CD14-positive monocyte (primary cell): ENCODE measurements at places on chromosomes 6 and 20.

- no peak for DNase-seq
Measured at GRCh38 chr20:52785679-52786078, 186.5 kb upstream of the TSHZ2 start.

- no peak for DNase-seq
Measured at GRCh38 chr6:162294029-162294428, 433.5 kb downstream of the PRKN start.

DNA sequence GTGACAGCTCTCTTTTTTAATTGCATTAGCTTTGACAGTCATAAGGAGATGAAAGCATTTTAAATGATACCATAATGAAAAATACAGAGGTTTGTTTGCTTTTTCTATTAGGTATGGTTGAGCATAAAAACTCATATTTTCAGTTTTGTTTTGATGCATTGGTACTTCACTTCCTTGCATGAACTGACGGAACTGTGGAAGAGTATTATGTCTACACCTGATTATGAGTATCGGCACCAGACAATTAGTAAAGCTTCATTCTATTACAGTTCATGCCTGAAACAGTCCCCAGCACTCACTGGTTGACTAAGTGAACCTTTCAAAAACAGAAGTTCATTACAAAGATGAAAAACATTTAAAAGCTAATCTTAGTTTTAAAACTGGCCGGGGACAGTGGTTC is 593.0 kb downstream of the GRIK2 start:
- no peak for DNase-seq

GRCh38 chr6:78670802-78671201 is 196.5 kb upstream of the IRAK1BP1 start:
- DNase-seq, result no peak

DNA sequence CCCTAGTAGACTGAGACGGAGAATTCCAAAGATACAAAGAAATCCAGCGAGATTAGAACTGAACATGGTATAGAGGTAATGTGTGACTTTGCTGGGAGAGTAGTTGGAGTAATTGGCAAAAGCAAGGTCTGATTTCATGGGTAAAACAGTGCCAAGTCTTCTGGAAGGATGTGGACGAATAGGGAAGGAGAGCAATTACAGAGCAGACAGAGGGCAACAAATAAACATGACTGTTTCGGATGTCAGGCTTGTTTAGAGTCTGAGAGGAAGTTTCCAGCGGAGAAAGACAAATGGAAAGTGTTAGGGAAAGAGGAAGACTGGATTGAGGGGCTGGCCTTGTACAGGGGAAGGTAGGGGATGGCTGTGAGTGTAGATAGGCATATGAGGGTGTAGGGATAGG is 282.2 kb upstream of the PRND start:
- DNase-seq, result no peak

GRCh38 chr20:51553897-51554486 is 11.5 kb upstream of the NFATC2 start:
- no peak for DNase-seq

DNA sequence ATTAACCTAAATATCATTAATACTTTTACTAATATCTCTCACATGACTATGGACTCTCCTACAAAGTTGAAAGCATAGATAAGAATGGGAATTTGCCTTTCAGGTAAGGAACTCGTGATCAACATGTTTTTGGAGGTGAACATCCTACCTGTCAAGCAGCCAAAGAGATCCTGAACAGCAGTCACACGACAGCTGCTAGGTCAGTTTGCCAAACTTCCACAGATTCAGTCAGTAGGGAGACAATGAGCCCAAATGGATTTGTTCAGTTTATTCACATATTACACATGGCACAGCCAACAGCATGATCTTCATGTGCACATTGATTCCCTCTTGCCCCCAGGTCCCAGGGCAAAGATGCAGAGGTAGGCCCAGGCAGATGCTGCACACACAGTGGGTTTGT is 86.1 kb upstream of the LOC128125822 start:
- DNase-seq, result no peak

- DNase-seq, result peak; percentile 93
Measured at GRCh38 chr6:5657684-5658430, 348.9 kb downstream of the NRN1 start.

DNA sequence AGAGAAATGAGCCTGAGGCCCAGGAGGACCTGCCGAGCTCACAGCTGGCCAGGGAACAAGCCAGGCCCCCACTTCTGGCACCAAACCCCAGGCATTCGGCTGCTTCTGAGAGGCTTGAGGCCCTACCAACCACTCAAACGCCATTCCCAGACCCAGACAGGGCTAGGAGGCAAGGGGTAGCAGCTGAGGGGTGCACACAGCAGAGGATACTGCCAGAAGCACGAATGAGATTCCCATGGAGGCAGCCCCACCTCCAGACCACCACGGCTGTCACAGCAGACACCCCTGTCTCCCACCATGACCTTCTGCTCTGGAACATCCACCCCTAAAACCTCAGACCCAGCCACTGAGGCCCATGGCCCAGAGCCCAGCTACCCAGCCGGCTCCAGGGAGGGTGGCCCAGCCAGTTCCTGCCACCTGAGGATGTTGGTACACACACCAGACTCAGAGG is 36.1 kb downstream of the NTSR1 start:
- DNase-seq, result no peak

DNA sequence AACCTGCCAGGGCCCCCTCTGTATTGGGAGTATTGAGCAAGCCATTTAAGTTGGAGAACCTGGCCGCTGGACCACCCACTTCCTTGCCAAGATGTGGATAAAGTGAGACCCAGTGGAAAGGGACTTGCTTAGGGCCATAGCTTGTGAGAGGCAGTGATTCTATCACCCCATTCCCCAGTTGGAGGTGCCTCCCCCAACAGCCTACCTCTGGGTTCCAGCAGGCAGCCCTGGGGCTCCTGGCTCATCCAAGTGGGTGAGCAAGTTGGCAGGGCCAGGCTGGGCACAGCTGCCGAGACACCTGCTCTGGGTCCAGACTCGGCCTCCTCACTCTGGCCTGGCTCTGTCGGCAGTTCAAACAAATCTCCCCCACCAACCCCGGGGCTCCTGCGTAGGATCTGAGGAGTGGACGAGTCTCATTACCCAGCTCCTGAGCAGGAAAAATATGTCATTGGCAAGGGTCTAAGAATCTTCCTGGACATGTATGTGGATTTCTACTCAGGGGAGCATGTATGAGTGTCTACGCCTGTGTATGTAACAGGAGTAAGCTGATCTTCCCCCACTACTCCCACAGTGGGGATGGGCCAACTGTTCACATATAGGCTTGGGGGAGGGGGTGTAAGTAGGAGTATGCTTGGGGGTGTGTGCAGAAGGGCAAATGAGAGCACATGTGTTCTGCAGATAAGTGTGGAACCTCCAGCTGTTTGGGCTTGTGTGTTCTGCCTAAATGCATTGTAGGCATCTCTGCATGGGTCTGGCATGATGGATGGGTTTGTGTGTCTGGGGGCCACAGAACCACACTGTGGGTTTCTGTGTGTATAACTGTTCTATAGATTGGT is 1.9 kb downstream of the ID1 start:
- no peak for DNase-seq

- DNase-seq, result no peak
Measured at GRCh38 chr20:46987001-46987400, 92.4 kb downstream of the EYA2 start.

DNA sequence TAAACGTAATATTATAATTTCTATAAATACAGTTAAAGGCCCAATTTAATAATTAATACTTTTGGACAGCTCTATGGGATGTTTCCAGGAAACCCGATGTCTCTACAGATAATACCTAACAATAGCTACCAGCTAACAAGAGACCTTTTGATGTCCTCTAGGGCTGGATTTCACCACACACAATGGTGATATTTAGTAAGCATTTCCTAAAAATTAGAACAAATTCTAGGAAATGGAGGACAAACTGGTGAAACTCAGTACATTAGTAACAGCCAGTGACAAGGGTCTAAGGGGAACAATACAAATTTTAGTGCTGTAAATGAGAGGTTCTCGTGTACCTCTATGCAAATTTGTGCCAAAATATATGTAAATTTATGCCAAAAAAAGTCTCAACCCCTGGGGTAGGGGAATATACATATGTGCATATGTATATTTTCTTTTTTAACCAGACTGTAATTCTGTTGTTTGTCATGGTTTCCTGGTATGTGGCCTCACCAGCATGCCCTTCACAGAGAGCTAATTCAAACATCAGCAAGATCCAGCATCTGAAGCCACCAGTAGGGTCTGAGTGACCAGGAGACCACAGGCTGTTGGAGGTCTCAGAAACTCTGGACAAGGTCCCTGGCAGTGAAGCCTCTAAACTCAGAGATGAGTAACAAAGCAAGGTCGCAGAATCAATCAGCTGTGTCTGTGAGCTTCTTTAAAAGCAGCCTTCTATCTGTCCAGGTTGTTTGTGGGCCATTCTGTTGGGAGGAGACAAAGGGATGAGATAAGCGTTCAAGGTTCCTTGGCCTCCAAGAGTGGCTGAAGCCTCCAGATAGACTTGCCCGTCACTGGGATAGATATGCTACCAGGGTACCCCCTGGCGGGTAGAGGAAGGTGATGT is 235.1 kb upstream of the RREB1 start:
- no peak for DNase-seq

DNA sequence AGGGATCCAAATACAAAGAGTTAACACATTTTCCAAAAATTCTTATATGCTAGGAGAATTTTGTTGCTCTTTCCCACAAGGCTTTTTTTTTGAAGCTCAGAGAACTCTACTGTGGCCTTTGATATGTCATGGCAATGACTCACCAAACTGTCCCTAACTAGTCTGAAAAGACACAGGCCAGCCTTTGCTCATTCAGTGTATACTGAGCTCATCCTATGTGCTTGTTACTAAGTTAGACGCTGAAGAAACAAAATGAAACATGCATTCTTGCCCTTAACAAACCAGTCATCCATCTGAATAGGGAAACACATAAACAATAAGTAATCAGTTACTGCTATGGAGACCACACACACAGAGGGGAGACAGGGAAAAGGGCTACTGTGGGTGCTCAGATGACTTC is 291.8 kb downstream of the FOXC1 start:
- DNase-seq, result no peak

- DNase-seq, result no peak
Measured at GRCh38 chr20:64133951-64134407, 26.6 kb upstream of the NPBWR2 start.

GRCh38 chr6:131362070-131362469 is 211.0 kb upstream of the ARG1 start:
- DNase-seq, result no peak

DNA sequence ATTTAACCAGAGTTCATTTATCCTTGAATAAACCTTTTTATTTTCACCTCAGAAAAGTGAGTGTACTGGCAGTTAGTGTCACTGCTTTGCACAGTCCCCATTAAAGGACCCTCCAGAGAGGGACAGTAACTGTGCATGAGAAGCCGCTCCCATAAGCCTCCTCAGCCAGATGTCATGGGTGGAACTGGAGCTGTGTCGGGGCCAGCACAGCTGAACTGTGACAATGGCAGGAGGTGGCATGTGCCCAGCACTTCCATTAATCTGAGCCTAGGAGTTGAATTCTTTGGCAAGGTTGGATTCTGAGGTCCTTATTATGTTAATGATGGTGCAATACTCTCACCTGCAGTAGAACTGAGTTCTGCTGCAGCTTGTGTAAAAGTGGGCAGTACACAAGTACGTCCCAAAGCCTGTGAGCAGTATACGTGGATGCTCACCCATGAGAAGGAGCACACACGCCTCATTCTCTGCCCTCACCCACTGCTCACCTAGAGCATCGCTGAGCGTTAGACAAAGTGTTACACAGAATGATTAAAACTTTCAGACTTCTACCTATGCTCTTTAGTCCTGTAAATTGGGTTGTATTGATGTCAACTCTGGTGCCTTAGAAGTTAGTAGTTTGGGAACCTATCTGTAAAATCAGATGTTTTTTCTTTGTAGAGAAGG is 11.9 kb upstream of the CSE1L start:
- DNase-seq, result no peak

DNA sequence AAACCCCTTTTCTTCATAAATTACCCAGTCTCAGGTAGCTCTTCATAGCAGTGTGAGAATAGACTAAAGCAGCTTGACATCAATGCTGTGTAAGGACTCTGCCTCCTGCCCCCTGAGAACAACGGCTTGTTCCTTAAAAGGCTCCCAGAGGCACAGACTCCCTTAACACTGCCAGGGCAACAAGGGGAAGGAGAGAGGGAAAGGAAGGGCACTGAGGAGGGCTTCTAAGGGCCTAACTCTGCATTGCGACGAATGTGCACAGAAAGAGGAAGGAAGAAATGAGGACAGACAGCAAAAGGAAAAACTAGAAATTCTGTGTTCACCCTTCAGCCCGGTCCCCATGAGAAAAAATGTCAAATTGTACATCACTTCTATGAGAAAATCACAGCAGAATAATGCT is 74.0 kb downstream of the AGPAT4 start:
- peak; percentile 32 for DNase-seq

GRCh38 chr6:109091314-109092024 is 3.2 kb downstream of the SESN1 start:
- DNase-seq, result no peak

DNA sequence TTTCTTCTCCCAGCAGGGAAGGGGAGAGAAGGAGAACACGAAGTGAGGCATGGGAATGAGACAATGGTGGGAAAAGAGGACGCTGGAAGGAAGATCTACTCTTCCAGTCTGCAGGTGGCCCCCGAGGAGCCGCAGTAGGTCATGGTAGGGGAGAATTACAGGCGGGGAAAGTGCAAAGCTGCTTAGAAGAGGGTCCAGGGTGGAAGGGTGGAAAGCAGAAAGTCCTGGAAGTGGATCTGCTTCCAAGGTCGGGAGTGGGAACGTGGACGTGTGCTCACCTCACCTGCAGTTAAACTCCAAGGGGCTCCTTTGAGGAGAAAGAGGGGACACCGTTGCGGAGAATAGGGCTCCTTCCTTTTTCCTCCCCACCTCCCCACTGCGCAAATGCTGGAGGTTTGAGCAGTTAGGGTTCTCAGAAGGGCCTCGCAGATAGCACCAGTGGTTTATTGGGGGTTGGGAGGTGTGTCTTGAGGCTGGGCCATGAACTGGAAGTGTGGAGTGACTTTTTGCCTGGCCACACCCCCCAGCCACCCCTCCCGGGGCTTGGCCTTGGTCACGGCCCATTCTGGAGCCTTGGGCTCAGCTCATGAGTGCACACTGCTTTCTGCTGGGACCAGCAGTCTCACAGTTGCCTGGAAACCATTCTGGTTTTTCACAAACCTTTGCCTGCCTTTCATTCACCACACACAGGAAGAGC is 100.4 kb upstream of the MLN start:
- DNase-seq, result no peak

- no peak for DNase-seq
Measured at GRCh38 chr20:37574199-37574890, 46.7 kb upstream of the BLCAP start.

GRCh38 chr6:18263418-18264218 is 712 bp downstream of the DEK start:
- peak; percentile 28 for DNase-seq

GRCh38 chr6:57262901-57263694 is 41.0 kb upstream of the RAB23 start:
- no peak for DNase-seq

DNA sequence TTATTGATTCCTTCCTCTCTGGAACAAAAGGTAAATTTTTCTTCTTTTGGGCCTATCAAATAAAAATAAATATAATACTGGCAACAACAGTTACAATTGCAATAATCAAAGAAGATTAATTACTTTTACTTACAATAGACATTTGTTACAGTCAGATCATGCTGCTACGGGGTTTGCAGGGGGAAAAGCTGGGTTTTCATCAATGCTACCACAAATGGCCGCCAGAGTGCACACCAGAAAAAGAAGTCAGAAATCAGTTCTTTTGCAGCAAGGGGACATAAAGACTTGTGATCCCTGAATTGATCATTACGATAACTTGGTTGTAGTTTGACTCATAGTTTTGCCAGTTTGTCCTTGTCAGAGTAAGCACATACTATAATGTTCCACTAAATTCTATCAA is 714.5 kb upstream of the EYS start:
- DNase-seq, result no peak
